ENCODE measurements at places on chromosomes 16 and 17.

- DNase-seq, result no peak
Measured at GRCh38 chr16:57023541-57024249, 34.3 kb downstream of the NLRC5 start.

DNA sequence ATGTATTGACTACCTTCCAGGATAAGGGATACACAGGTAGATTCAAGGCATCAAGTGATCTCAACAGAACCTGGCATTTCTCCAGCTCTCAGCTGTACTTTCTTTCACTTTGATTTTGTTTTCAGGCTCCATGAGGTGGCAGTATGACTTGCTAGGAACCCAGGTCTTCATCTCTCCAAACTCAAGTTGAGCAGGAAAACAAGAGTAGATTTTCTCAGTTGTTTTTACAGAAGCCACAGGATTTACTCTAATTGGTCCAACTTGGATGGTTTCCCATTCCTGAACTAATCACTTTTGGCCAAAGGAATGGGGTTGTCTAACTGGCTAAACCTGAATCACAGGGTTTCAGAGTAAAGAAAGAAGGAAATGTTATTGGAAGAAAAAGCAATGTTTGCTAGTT, 146.6 kb downstream of the TRIM37 start:
- DNase-seq, result no peak

DNA sequence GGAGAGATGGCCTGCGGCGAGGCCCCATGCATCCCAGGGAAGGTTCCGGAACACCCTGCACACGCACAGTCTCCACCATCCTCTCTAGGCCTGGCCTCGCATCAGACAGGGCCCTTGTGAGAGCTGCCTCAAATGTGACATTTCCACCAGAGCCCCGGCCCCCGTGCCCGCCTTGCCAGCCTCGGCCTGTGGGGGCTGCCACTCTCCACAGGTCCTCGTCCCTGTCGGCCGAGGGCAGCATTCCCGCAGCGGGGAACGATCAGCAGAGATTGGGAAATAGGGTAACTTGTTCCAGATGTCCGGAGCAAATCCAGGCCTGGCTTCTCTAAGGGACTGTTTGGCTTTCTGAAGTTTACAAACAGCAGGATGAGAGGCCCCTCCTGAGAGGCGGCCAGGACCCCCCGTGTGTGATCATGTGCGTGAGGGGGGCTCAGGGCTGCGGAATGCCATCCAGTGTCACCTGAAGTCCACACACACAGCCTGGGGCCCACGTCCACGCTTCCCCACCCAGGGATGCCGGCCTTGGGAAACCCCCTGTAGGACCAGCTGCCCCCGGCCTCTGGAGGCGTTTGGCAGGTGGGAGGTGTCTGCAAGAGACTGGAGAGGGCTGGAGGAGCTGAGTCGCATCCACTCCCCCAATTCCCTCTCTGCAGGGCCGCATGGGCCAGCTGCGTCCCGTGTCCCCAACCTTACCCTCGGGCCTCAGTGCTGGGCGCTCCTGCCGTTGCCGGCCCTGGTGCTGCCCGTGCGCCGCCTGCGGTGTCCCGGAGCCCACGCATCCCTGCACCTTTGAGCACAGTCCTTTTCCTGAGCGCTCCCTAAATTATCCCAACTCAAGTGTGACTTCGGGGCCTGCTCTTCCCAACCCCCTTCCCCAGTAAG, 70.4 kb downstream of the ZDHHC7 start:
- DNase-seq, result no peak

GRCh38 chr17:70989280-70989679, 819.9 kb downstream of the KCNJ2 start:
- DNase-seq, result no peak

DNA sequence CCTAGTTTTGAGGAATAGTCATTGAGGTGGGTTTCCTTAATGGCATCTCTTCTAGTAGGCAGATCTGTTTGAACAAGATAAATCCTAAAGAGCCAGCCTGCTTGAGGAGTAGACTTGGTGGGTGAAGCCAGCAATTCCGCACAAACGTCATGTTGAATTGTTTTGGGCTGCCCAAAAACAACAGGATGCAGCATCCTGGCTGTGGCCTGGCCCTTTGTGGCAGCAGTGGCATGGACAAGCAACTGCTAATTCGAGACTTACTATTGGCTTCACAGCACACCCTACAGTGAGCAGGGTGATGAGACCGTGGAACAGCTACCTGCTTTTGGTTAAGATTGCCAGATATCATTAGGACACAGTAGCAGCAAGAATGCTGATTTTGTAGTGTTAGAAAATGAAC, 9.3 kb upstream of the VPS4A start:
- DNase-seq, result no peak

All from HL-60 (cell line).